ENCODE measurements at places on chromosomes 5 and 9. TPM values are rescaled to one million over a fixed set of nuclear protein-coding genes. Genes with fewer than 3 reads are reported as not detected.

PLPPR1 gene
- polyA plus RNA-seq, result 0.07 TPM

GRCh38 chr5:36450229-36451014 lies 148.7 kb upstream of the RANBP3L start:
- peak; percentile 61 for DNase-seq

DNA sequence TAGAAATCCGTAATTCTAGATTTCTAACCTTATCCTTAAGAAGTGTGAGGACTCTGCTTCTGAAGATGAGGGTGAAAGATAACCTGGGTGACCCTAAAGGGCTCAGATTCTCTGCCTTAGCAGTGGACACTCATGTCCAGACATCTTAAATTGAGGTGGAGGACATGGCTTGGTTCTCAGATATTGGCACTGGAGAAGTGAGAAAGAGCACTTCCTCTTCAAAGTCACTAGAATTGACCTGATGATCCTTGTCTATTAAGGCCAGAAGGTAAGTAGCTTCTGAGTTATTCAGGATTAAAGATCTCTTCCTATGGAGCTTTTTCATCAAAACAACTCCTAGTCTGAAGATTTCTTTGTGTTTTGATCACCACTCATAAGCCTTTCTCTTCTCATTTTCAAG lies 54.8 kb downstream of the C9 start:
- no peak for DNase-seq

DNA sequence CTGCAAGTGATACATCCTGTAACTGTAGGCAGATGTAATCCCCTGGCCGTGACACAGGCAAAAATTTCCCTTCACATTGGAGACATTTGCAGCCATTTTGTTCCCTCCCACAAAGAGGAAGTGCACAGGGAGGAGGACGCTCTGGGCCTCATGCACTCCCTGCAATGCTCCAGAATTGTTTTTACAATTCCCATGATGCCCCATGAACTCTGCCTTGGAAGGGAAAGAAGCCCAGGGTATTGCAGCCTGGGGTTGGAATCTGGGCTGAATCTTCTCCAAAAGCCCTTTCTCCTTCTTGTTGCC lies 491.7 kb downstream of the CCDC171 start:
- DNase-seq, result no peak

- DNase-seq, result no peak
These were observed 38.4 kb downstream of the SH3TC2 start for GRCh38 chr5:149024477-149024876.

DNA sequence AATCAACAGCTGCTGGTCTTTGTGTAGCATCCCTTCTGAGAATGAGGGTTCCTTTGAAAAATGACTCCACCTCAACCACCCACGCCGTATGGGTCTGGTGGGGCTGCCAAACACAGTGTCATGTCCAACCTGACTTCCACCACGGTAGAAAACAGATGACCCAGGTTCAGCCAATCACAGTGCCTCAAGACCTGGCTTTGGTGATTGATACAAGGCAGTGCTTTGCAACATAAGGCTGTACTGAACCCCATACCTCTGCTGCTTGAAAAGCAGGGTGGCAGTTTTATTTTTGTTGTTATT lies 11.5 kb upstream of the TGFBR1 start:
- no peak for DNase-seq

Data from mammary epithelial cell (primary cell).